NCI-H1105 (cell line): ENCODE measurements at places on chromosomes 3 and 15.

DNA sequence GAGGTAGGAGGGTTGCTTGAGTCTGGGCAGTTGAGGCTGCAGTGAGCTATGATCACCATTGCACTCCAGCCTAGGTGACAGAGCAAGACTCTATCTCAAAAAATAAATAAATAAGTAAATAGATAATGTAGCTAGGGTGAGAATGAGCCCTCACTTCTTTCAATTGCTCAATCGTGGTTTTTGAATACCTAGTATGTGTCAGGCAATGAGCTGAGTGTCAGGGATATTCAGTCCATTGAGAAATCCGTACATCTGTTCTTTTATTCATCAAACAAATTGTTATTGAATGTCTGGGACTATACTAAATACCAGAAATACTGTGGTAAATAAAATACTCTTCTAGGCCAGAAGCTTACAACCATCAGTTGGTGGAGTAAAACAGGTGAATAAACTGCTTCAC, 6.2 kb upstream of the ZNF148 start:
- DNase-seq = no peak

- DNase-seq = no peak
Measured at GRCh38 chr3:29249829-29250345, 31.0 kb upstream of the RBMS3 start.

GRCh38 chr15:71508081-71508682, 302.2 kb upstream of the NR2E3 start:
- no peak for DNase-seq

DNA sequence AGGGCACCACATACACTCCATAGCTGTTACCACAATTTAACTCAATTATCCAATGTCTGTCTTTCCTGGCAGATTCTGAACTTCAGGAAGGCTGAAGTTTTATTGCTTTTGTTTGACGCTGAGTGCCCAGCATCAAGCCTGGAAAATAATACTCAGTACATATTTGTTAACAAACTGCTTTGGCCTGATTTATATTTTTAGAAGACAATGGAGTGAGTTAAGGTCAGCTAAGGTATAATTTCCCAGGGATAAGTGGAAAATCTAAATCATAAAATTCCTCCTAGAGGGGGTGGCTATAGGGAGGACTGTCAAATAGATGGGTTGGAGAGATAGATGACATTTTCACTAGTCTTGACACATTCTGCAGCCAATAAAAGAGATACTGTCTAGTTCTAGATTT, 659.4 kb upstream of the ADAMTS9 start:
- no peak for DNase-seq

GRCh38 chr3:78143000-78143399, 1103.1 kb downstream of the ROBO2 start:
- no peak for DNase-seq

DNA sequence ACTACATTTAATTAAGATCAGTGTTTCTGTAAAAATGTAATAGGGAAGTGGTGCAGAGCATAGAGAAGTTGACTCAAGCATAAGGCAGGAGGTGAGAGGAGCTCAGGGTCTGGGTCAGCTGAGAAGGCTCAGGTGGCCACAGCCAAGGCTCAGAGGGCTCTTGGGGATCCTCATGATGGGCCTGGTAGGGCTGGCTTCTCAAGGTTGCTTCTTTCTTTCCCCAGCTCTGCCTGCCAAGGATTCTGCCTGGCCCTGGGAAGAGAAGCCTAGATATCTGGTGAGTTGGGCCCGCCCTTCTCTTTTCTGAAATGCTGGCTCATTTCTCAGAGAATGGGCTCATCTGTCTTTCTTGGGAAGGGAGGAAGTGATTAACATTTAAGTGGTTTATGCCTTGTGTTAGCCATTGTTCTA, 6.5 kb downstream of the ZNF589 start:
- no peak for DNase-seq

DNA sequence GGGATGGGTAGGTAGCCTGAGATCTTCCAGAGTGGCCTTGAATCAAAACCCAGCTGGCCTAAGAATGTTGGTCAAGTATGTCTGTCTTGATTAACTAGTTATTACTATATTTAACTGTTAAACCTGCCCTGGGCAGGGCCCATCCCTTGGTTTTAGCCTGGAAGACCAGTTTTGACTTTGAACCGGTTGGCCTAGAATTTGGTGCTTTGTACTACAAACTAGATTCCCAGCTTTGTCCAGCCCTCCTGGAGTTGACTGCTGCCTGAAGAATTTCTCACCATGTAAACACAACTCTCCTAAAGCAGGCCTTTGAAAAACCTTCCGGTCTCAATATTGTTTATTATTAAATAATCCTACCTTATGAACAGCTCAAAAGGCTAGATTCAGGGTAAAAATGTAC, 16.0 kb downstream of the C15orf62 start:
- DNase-seq = no peak

DNA sequence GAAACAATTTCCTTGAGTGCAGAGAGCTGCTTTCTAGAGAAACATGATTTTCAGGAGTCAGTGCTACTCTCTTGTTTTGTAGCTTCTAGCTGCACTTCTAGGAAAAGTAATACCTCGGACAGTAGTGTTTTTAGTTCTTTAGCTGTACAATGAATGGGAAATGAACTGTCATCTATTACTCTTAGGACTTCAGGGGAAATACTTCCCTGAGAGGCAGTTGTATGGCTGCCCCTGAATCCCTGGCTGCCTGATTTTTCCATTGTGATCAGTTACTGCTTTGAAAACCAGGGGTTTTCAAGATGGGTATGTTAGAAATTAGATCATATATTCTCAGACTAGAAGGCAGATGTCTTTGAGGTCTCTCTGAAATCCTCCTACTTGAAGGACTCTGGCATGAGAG, 200.3 kb upstream of the SEMA6D start:
- no peak for DNase-seq

GRCh38 chr3:37135561-37135960, 38.8 kb downstream of the LRRFIP2 start:
- no peak for DNase-seq

DNA sequence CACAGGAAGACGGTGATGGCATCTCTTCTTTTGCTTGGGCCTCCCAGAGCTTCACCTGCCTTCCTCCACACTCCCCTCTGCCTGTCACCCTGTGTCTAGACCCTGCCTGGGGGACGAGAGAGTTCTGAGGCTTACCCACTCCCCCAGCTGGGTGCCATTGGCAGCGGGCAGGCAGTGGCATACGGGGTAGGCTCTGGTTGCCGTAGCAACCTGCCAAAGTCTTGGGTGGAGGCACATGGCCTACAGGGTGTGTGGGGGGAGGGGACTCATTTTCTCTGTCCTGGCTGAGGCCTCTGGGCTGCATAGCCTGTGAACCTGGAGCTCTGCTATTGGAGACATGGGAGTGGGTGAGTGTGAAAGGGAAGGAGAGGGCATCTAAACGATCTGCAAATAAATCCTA, 4.4 kb downstream of the INSYN1 start:
- no peak for DNase-seq

GRCh38 chr3:181442066-181442465, 269.7 kb upstream of the SOX2 start:
- no peak for DNase-seq

DNA sequence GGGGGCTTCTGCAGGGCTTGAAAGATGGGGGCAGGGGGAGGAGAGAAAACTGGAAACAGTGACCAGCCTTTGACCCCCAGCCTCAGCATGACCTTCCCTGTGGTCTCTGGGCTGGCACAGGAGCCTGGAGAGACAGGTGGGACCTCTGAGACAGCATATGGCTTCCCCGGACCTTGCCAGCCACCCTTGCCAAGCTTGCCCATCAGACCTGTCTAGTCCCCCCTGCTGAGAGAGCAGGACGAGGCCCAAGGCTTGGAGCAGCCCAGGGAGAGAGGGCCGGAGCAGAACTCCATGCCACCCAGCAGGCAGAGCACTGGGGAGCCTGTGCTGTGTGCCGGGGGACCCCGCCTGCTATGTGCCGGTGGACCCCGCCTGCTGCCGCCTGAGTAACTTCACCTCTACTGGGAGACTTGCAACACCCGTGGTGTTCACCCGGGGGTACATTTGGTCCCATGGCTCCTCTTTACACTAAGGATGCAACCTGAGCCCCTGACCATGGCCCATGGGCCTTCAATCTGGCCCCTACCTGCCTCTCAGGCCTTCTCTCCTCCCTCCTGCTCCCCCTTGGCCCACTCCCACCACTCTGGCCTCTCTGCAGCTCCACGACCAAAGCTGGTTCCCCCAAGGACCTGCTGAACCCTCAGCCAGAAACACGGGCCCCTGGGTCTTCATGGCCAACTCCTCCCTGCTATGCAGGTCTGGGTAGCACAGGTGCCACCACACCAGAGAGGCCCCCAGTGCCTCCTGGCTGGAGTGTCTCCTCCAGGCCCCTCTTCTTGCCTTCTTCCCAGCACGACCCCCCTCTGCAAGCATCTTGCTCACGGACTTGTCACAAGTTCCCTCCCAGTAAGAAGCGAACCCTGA, 21.1 kb upstream of the SLC41A3 start:
- DNase-seq = no peak

DNA sequence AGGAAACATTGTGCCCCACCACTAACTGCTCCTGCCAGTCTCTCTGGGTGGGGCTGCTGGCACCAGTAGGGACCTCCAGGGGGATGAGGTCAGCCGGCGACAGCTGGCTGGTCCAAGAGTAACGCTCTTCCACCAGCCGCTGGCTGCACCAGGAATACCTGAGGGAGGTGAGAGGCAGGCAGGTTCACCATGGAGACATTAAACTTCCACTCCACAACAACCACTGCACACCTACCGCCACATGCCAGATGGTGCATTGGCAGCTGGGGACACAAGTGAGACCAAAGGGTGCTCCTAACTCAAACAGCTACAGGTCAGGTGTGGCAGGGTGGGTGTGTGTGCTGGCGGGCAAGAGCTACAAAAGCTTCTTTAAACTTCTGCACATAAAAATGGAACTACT, 4.5 kb downstream of the POLG start:
- no peak for DNase-seq

GRCh38 chr15:74239051-74239705, 3.1 kb downstream of the CCDC33 start:
- DNase-seq = no peak

- DNase-seq = no peak
Measured at GRCh38 chr3:179289295-179289694, 33.5 kb upstream of the ZNF639 start.

DNA sequence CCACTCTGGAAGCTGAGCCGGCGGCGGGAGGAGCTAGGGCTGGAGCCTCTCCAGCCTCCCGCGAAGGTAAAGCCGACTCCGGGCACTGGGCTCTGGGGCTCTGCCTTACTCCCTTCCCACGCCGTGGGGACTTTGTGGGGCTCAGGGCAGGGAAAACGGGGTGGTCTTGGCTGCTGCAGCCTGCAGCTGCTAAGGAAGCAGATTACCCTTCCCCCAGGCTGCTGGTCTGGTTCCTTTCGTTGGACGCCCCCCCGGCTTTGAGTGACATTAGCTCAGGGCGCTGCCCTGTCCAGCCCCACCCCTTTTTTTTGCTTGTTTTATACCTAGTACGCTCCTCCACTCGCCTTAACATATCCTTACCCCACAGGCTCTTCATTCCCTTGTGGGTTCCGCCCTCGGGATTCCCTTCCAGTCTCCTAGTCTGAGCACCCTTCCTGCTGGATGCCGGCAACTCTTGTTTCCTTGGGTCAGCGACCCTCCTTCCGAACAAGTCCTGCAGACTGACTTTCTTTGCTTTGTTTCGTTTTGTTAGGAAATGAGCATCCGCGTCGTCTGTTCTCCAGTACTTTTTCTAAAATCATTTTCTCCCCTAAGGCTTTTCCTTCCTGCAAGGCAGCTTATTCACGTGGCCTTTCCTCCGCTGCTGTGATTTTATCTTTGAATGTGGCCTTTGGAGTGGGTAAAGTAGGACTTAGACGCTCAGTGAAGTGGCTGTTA, 551 bp downstream of the DNAJC13 start:
- DNase-seq = peak; percentile 56

- no peak for DNase-seq
Measured at GRCh38 chr15:39031596-39031995, 467.0 kb upstream of the RASGRP1 start.

DNA sequence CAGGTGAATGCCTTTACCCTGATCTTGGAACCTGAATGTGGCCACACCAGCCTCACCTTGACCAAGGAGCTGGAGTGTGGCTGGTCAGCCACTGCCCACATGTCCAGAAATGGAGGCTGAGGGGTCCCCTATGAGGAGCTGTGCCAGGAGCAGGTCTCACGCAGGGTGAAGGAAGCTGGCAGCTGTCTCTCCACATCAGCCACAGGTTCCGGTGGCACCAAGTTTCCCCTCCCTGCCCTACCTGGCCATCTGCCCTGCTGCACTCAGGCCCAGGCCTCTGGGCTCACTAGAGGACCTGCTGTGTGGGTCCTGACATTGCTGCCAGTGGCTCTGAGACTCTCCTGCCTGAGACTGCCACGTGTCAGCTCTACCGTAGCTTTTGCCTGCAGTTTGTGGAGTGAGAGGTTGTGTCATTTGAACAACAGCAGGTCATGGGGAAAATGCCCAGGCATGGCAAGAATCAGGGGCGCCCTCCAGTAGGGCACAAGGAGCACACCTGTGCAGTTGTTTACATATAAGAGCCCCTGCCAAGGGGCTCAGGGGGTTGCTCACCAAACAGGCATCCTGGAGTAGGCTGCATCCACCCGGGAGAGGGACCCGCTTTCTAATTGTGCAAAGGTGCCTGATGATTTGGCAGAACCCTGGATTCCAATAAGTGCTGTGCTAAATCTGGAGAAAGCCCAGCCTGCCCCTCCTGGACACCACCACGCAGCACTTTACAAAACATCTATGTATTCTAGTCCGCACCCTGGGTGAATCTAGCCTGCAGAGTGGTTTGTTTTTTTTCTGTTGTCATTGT, 258.5 kb upstream of the TLE3 start:
- DNase-seq = no peak

GRCh38 chr15:69116391-69116790, 44.0 kb upstream of the GLCE start:
- DNase-seq = no peak

DNA sequence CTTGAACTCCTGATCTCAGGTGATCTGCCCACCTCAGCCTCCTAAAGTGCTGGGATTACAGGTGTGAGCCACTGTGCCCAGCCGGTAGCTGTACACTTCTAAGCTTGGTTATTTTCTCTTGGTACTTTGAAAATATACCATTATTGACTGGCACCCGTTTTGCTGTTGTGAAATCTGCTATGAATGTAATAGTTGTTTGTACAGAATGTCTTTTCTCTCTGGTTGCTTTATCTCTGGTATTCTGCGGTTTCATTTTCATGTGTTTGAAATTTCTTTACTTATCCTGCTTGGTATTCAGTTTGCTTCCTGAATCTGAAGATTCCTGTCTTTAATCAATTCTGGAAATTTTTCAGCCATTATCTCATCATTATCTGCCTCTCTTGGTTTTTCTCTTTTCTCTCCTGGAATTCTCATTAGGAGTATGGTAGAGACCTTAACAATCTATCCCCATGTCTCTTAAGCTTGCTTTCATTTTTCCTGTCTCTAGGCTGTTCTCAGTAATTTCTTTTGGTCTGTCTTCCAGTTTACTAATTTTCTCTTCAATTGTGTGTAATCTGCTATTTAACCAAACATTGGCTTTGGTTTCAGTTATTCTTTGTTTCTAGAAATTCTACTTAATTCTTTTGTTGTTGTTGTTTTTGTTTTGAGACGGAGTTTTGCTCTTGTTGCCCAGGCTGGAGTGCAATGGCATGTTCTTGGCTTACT, 2.8 kb upstream of the PAK2 start:
- DNase-seq = no peak
